ENCODE measurements at places on chromosomes 2 and 18.

- no peak for DNase-seq
- H3K27ac ChIP-seq: no peak overlapping the region
- H3K36me3 ChIP-seq: no peaks in the 10 kb centered on the region
- no peaks in the 10 kb centered on the region for H3K27me3 ChIP-seq
- peaks cover 10% of the 10 kb centered on the region for H3K4me1 ChIP-seq
- no peak overlapping the region for H3K4me3 ChIP-seq
These were observed 67.8 kb downstream of the RTP5 start for GRCh38 chr2:241937297-241937696.

DNA sequence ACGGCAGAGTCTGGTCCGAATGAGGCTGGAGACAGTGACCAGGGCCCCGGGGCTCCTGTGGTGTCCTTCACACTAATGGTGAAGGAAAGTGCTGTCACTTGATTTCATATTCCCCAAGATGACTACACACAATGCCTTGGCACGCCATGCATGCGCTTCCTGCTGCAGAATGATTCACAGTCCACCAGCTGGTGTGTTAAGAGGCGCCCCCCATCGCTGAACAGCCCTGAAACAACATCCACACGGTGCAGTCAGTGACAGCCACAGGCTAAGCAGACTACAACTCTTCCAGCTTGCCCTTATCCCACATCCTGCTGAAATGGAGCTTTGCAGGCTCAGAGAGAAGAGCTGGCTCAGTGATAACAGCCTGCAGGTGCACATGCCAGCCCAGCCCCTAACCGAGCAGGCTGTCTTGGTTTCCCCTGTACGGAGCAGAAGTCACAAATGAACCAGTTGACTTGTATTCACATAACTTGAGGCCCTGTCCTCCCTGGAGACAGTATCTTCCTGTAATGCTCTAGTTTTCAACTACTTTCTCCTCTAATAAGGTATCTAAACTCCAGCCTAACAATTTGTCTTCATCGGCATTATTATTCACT, 24.3 kb upstream of the CDH20 start:
- H3K27me3 ChIP-seq: no peaks in the 10 kb centered on the region
- H3K4me3 ChIP-seq: no peak overlapping the region
- no peaks in the 10 kb centered on the region for H3K4me1 ChIP-seq
- no peak overlapping the region for H3K27ac ChIP-seq

- no peaks in the 10 kb centered on the region for H3K27me3 ChIP-seq
- no peak overlapping the region for H3K27ac ChIP-seq
- H3K4me3 ChIP-seq: no peak overlapping the region
- no peaks in the 10 kb centered on the region for H3K36me3 ChIP-seq
These were observed 199.6 kb downstream of the LDLRAD4 start for GRCh38 chr18:13418013-13418710.

GRCh38 chr18:63083555-63083954, 236.0 kb downstream of the BCL2 start:
- H3K36me3 ChIP-seq: no peaks in the 10 kb centered on the region
- H3K27me3 ChIP-seq: no peaks in the 10 kb centered on the region
- H3K4me3 ChIP-seq: no peak overlapping the region
- peaks cover 4% of the 10 kb centered on the region for H3K4me1 ChIP-seq

DNA sequence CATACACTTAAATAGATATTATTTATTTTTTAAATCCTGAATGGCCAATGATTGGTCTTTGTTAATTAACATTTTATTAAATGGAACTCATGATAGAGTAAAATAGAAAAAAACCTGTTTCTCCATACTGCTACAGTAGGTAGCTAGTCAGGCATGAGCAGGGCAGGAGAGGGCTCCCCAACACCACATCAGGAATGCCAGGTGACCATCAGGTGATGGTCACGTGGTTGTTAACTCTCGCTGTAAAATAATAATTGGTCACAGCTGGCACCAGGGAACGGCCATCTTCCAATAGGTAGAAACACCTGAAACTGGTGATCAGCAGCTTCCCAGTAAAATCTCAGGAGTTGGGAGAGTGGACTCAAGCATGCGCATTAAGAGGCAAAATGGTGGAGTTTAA, 172.2 kb downstream of the MEIS1 start:
- H3K4me1 ChIP-seq: no peaks in the 10 kb centered on the region
- no peak overlapping the region for H3K27ac ChIP-seq
- H3K4me3 ChIP-seq: no peak overlapping the region
- H3K36me3 ChIP-seq: no peaks in the 10 kb centered on the region

GRCh38 chr2:97769711-97770110, 56.3 kb downstream of the ZAP70 start:
- no peak overlapping the region for H3K27ac ChIP-seq
- H3K36me3 ChIP-seq: peaks cover 64% of the 10 kb centered on the region
- H3K27me3 ChIP-seq: no peaks in the 10 kb centered on the region

DNA sequence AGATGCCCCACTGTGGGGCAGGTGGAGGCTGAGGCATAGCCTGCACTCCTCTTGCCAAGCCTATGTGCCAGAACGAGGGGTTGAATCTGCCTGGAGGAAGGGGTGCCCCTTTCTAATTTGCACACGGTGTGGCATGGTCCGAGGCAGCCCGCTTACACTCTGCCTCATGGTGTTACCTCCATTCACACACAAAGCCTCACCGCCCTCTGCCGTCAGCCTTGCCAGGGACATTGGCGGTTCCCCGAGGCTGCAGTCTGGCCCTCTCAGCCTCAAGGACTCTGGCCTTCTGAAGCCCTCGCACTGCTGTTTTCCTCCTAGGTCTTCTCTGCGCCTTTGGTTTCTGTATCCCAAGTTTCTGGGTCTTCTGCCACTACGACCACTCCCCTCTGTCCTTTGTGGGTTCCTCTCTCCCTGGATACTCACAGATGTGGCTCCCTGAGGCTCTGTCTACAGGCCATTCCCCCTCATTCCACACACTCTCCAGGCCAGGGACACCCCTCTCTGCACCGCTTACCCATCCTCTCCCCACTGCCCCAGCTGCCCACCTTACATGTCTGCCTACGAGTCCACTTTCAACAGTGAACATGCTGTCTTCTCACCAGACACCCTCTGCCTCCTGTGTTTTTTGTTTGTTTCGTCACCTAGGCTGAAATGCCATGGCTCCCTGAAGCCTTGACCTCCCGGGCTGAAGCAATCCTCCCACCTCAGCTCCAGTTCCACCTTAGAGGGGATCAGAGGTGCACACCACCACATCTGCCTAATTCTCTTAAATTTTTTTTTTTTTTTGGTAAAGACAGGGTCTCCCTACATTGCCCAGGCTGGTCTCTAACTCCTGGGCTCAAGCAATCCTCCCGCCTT, 7.9 kb upstream of the ASPRV1 start:
- peaks cover 4% of the 10 kb centered on the region for H3K4me1 ChIP-seq
- H3K27me3 ChIP-seq: no peaks in the 10 kb centered on the region
- H3K4me3 ChIP-seq: no peak overlapping the region
- no peak overlapping the region for H3K27ac ChIP-seq
- H3K36me3 ChIP-seq: no peaks in the 10 kb centered on the region

DNA sequence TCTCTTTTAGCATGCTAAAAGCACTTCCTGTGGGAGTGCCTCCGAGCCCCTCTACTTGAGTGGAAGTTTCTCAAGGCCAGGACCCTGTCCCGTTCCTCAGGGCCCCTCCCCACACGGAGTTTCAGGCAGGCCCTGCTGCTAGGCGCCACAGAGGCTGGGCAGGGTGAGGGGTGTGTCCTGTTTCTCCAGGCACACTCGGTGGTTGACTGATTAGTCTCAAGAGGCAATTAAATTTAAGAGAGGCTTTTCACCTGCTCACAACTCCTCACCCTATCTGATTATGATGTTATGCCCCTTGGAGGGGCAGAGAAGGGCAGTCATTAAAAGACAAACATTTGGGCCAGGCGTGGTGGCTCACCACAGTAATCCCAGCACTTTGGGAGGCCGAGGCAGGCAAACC, 160.8 kb upstream of the HAAO start:
- H3K4me1 ChIP-seq: peaks cover 33% of the 10 kb centered on the region
- no peak overlapping the region for H3K4me3 ChIP-seq
- no peak for DNase-seq
- no peaks in the 10 kb centered on the region for H3K27me3 ChIP-seq
- H3K36me3 ChIP-seq: no peaks in the 10 kb centered on the region

DNA sequence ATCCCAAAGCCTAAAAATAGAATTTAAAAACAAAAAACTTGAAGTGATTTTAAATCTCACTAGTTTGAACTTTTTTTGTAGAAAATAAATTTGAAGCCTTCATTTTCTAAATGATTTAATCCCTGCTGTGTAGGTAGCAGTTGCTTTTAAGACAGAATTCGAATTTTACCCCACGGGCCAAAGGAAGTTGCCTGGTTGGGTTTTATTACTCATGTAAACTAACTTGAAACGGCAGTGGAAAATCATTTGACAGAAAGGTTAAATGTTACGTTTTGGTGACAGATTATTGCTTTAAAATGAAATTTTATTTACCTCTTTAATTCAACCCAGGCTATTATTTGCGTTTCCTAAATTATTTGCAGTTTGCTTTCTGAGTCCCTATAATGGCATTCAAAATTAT, 2.0 kb downstream of the MAPRE2 start:
- H3K36me3 ChIP-seq: no peaks in the 10 kb centered on the region
- peaks cover 43% of the 10 kb centered on the region for H3K4me1 ChIP-seq
- no peaks in the 10 kb centered on the region for H3K27me3 ChIP-seq
- H3K4me3 ChIP-seq: peak overlapping the region; percentile 83
- H3K27ac ChIP-seq: no peak overlapping the region

DNA sequence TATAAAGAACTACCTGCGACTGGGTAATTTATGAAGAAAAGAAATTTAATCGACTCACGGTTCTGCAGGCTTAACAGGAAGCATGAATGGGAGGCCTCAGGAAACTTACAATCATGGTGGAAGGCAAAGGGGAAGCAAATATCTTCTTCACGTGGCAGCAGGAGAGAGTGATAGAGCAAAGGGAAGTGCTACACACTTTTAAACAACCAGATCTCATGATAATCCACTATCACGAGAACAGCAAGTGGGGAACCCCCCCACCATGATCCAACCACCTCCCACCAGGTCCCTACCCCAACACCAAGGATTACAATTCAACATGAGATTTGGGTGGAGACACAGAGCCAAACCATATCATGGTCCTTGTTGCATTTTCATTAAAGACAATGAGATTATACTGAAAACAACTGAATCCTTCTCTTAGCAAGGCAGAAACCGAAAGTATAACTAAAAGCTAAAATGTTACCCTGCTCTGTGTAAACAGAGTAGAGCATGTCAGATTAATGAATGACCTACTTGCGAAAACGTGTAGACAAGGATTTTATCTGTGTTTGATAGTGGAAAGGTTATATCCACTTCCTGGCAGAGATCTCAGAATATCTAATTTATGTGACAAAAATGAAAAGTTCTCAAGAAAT, 60.1 kb upstream of the RBBP8 start:
- H3K4me3 ChIP-seq: no peak overlapping the region
- H3K36me3 ChIP-seq: no peaks in the 10 kb centered on the region
- DNase-seq: no peak
- H3K4me1 ChIP-seq: peaks cover 3% of the 10 kb centered on the region
- H3K27me3 ChIP-seq: no peaks in the 10 kb centered on the region

GRCh38 chr18:25503567-25504081, 151.7 kb upstream of the ZNF521 start:
- no peaks in the 10 kb centered on the region for H3K36me3 ChIP-seq
- no peaks in the 10 kb centered on the region for H3K27me3 ChIP-seq

GRCh38 chr2:27123302-27124150, at the start of gene ABHD1:
ABHD1 (plus strand) TSS chr2:27123815; CDS start chr2:27123949, 134 bp downstream.
- peaks cover 6% of the 10 kb centered on the region for H3K27me3 ChIP-seq
- no peaks in the 10 kb centered on the region for H3K36me3 ChIP-seq
- peaks cover 19% of the 10 kb centered on the region for H3K4me1 ChIP-seq
- peak; percentile 88 for DNase-seq
- no peak within 1 kb of the TSS for H3K27ac ChIP-seq

- no peaks in the 10 kb centered on the region for H3K27me3 ChIP-seq
- no peaks in the 10 kb centered on the region for H3K36me3 ChIP-seq
- no peak for DNase-seq
- peaks cover 21% of the 10 kb centered on the region for H3K4me1 ChIP-seq
- no peak overlapping the region for H3K4me3 ChIP-seq
- no peak overlapping the region for H3K27ac ChIP-seq
These were observed 61.6 kb downstream of the AAK1 start for GRCh38 chr2:69581774-69582581.

- H3K27ac ChIP-seq: peak overlapping the region; percentile 10
- H3K4me1 ChIP-seq: peaks cover 40% of the 10 kb centered on the region
- H3K36me3 ChIP-seq: no peaks in the 10 kb centered on the region
- no peaks in the 10 kb centered on the region for H3K27me3 ChIP-seq
- H3K4me3 ChIP-seq: no peak overlapping the region
These were observed 2.4 kb upstream of the VPS54 start for GRCh38 chr2:64021578-64021977.

DNA sequence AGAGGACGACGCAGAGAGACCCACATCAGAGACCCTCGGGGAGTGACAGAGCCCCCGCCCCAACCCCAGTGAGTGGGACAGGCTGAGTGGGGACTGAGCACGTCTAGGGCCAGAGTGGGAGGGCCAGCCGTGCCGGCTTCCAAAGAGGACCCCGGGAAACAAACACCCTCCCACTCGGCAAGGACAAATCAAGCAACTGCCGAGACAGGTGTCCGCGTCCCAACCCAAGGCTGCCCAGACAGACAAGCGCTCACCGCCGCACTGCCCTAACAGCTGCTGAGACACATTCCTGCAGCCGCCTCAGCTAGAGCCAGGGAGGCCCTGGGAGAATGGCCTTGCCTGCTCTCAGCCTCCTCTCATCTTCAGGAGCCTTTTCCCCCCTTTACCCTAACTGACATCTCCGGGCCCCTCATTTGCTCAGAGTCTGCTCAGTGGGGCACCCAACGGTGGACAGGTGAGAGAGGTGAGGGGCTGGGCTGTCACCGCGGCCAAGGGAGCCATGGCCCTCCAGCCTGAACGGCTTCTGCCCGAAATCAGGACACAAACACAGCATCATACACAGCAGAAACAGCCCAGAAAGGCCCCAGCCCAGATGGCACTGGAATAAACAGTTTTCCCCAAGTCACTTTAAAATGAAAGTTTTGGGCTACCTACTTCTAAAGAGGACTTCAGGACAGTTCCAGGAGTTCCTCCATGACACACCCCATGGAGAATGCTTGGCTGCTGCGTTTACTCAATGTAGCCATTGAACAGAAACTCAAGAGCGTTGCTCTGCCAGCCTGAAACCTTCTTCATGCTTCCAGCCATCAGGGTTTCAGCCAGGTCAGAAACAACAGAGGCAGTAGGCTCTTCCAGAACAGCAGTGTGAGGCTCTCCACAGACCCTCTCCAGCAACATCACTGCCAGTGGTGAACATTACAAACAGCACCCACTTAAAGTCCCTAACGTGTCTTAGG, 23.6 kb downstream of the SLC66A2 start:
- no peak overlapping the region for H3K4me3 ChIP-seq
- H3K4me1 ChIP-seq: no peaks in the 10 kb centered on the region
- H3K27me3 ChIP-seq: no peaks in the 10 kb centered on the region
- peaks cover 71% of the 10 kb centered on the region for H3K36me3 ChIP-seq
- no peak overlapping the region for H3K27ac ChIP-seq

DNA sequence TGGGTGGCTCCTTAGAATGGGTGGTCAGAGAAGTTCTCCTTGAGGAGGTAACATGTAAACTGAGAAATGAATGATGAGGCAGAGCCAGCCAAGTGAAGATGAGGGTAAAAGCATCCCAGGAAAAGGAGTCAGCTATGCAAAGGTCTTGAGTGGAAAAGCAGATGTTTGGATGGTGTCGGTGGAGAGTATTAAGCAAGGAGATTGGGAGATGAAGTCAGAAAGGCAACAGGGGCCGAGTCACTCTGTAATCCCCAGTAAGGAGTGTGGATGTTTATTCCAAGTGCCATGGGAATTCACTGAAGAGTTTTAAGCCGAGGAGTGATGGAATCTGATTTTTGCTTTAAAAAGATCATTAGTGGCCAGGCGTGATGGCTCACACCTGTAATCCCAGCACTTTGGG, 3.4 kb upstream of the STAMBP start:
- H3K27me3 ChIP-seq: no peaks in the 10 kb centered on the region
- no peaks in the 10 kb centered on the region for H3K36me3 ChIP-seq
- no peak for DNase-seq
- H3K4me3 ChIP-seq: no peak overlapping the region
- peaks cover 19% of the 10 kb centered on the region for H3K4me1 ChIP-seq

GRCh38 chr18:3889121-3889520, 439.1 kb downstream of the TGIF1 start:
- H3K4me3 ChIP-seq: no peak overlapping the region
- DNase-seq: no peak
- no peaks in the 10 kb centered on the region for H3K4me1 ChIP-seq
- no peaks in the 10 kb centered on the region for H3K36me3 ChIP-seq

Measured in suprapubic skin (tissue), 4 donors.